Kidney (tissue), 22 donors: ENCODE measurements at places on chromosomes 11 and 22. TPM values are rescaled to one million over a fixed set of nuclear protein-coding genes. Genes with fewer than 3 reads are reported as not detected.

DNA sequence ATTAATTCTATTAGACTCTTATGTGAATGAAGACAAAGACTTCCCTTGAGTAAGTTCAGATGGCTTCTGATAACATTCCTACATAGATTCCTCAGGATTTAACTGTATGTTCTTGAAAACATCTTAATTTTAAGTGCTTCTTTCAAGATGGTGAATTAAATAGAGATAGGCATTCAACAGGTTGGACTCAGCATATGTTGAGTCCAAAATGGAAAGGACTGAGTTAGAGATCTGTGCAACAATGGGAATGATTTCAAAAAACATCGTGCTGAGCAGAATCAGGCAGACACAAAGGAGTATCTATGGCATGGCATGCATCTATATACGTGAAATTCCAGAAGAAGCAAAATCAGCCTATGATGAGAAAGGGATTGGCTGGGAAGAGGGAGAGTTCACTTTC, 36.2 kb downstream of the ZNF195 start:
- no peak for DNase-seq

DNA sequence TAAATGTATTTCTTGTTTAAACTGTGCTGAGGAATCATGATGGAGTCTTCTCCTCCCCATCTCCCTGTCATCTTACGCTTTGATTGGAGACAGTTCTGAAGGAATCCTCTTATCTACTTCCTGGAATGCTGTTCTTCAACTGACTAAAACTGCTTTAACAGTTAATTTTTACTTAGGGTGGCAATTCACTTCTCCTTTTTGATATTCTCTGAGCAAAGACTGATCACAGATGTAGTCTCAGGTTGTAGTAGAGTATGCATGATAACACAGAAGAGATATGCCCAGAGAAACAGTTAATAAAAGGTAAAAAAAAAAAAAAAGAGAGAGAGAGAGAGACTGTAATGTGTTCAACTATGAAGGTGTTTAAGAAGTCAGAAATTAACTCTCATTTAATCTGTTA, 1.4 kb upstream of the CASP5 start:
- DNase-seq, result no peak

DNA sequence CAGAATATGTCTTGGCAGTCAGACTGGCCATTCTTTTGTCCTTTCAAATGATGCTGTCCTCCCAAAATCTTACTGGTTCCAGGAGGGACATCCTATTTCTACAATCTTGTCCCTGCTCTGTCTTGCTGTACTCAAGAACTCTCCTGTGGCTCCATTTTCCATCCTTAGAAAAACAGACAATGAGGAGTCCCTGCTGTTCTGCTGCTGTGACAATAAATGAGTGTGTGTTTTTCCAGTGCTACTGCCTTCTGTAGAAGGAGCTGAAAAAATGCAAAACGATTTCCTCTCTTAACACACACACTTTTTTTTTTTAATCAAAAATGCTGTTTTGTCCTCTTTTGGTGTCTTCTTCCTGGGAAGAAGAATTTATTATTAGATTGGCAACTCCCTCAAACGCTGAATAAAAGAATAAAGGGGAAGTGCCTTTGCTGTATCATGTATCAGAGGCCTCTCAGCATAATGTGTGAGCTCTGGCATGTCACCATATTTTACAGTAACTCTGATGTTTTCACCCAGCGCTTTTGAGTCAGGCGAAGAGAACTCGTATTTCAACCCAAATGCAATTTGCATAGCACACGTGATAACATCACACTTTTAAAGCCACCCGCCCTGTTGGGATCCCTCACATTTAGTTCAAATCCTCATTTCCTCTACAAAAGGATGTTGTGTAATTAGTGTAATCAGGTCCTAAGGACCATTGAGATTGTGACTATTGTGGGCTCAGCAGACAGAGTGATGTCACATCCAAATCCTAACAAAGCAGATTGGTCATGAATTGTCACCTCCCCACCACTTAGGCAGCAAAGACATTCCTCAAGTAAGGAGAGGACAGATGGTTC, 496.0 kb upstream of the LARGE1 start:
- peak; percentile 48 for DNase-seq

GRCh38 chr11:116862185-116862584, 24.8 kb upstream of the APOA1 start:
- no peak for DNase-seq

- no peak for DNase-seq
Observed at GRCh38 chr11:68041617-68042218, 2.9 kb downstream of the TCIRG1 start.

DNA sequence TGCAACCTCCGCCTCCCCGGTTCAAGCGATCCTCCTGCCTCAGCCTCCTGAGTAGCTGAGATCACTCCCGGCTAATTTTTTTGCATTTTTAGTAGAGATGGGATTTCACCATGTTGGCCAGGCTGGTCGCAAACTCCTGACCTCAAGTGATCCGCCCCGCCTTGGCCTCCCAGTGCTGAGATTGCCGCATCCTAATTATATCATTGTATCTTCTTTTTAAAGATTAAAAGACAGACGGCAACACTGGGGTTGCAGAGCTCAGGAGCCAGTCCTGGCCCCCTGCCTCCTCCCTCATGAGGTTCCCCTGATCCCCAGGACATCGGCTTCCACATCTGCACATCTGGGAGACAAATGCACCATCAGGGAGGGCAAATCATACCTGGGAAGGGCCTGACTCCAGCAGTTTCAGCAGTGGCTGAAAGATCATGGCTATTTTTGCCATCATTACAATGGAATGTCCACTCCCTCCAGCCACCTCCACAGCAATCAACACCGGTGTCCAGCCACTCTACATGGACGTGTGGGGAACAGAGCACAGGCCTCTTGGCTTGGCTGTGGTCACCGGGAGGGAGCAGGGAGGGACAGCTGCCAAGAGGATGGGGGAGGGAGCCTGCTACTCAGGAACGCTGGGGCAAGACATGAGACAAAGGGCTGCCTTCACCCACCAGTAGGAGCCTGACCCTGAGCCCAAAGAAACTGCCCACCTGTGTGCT, 9.2 kb upstream of the CELSR1 start:
- peak; percentile 48 for DNase-seq

DNA sequence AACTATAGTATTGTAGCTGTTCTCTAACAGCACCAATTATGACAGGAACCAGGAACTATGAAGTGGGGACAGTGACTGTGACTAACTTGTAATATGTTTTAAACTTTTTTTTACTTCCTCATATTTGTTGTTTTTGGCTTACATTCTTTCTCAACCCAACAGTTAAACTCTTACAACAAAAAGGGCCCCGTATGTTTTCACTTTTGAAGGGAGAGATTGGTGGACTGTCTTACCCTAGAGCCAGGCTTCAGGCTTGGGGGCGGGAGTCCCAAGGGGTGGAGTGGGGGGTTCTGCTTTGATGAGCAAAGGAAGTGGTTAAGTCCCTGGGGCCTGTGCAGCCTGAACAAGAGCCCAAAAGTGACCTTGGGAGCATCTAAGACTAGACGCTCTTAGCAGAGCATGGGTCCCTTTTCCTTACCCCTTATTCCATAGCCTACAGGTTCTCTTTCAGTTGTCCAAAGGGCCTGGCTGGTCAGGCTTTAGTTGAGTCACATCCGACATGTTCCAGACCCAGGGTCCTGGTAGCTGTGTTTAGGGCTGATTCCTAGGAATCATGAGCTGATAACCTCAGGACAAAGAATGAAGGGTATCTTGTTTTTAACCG, 38.8 kb downstream of the STIM1 start:
- DNase-seq, result peak; percentile 82

- DNase-seq, result peak; percentile 65
Observed at GRCh38 chr22:19620742-19621371, 93.4 kb upstream of the SEPTIN5 start.

- no peak for DNase-seq
Observed at GRCh38 chr11:67267188-67268080, 1.2 kb downstream of the GRK2 start.

DNA sequence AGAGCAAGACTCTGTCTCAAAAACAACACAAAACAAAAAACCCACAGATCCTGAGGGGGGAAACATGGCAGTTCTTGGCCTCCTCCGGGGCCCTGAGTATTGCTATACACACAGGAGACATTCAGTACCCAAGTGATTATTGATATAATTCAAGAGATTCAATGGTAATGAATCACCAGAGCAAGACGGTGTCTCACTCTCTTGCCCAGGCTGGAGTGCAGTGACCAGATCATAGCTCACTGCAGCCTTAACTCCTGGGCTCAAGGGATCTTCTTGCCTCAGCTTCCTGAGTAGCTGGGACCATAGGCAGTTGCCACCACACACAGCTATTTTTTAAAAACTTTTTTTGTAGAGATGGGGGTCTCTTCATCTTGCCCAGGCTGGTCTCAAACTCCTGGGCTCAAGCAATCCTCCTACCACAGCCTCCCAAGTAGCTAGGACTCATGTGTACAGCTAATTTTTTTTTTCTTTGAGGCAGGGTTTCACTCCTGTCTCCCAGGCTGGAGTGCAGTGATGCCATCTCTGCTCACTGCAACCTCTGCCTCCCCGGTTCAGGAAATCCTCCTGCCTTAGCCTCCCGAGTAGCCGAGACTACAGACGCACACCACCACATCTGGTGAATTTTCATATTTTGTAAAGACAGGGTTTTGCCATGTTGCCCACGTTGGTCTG, 21.8 kb upstream of the PIK3C2A start:
- DNase-seq, result no peak

DNA sequence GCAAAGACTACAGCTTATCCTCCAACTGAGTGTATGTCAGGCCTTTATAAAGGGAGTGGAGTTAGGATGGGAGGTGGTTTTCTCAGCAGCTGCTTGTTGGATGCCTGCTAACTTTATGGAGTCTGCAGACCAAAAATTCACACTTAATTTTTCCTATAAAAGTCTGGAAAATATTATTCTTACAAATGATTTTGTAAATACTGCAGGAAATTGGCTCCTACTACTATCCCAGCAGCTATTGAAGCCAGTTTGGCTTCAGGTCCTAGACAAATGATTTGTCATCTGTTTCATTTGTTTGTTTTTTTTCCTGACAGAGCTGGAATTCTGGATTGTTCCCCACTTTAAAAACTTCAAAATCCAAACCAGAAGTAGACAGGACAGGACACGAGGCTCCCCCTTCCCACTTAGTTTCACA, 292.5 kb downstream of the TMEM135 start:
- no peak for DNase-seq

GRCh38 chr22:35452351-35452781, 52.4 kb downstream of the MCM5 start:
- DNase-seq, result no peak

DNA sequence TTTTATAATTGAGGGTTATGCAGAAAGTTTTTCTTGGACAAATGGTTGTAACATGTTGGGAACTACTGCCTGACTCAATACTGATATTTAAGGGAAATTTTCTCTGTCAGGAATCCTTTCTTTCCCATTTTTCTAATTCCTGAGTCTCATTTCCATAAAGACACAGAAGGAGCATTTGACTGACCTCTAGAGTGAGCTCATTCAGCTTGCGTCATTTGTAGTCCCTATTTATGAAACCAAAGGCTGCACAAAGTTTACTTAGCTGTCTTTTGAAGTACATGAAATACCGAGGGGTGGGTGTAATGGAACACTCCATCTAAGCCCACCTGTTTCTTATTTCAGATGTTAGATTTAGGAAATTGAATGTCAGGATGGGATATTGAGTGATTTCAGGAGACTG, 359.5 kb upstream of the C11orf87 start:
- DNase-seq, result no peak

DNA sequence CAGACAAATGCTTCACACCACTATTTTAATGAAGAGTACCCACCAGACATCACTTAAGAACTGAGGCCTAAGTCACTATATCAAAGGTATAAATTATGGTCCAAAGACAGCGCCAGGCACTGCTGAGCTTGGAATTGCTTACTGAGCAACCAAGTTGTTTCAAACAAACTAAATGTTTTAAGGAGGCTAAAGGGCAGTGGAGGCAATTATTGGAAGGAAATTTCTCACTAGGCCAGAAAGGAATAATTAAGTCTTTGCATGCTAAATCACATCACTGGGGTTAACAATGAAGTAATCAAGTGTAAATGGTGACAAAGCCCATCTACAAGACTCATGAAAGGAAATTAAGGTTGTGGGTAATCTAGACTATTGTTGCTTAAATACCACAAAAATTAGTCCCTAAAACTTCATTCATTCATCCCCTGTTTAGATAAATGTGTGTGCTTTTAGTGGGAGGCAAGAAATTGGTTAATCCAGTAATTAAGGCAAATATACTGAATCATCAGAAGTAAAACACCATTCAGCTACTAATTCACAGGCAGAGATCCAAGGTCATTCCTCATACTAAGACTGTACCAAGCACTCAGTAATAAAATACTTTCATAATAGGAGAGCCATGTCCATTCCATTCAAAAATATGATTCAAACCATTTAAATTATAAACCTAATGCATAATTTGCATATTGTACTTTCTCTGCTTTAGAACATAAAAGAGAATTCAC, 21.2 kb downstream of the LGR4 start:
- DNase-seq, result no peak

- DNase-seq, result no peak
Observed at GRCh38 chr11:63840356-63841060, 1.6 kb downstream of the MARK2 start.

- DNase-seq, result no peak
Observed at GRCh38 chr11:68038226-68038717, 553 bp upstream of the TCIRG1 start.

The OR10A2 gene
- polyA plus RNA-seq, result not detected

The DSCAML1 gene
- 0.95 TPM for polyA plus RNA-seq

The PIH1D2 gene
- polyA plus RNA-seq, result 6.6 TPM

The BAIAP2L2 gene
- polyA plus RNA-seq, result 27.8 TPM

The PYGM gene
- polyA plus RNA-seq, result 2.5 TPM
